ENCODE measurements at places on chromosomes 4 and X.

- DNase-seq, result no peak
Measured at GRCh38 chrX:110055616-110056015, 52.7 kb downstream of the TMEM164 start.

DNA sequence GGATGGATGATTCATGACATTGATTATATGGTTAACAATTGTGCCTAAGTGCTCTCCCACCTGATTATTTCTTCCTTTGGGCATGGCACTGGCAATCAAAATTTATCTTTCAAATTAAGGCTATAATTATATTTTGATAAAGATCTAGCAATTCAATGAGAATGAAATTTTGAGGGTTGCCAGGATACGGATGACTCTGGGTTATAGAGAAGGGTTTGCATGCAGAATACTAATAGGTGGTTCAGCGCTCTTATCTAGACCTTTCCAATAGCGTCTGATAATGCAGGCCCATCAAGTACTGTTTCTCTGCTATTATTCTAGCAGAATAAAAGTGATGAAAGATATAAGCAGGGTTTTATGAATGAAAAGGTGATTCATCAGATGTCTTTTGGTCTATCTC, 74.9 kb upstream of the SCML1 start:
- DNase-seq, result no peak

GRCh38 chr4:87669373-87669772, 19.3 kb downstream of the DMP1 start:
- DNase-seq, result no peak

- no peak for DNase-seq
Measured at GRCh38 chrX:28223991-28224390, 242.7 kb upstream of the DCAF8L1 start.

- no peak for DNase-seq
Measured at GRCh38 chrX:107301253-107301652, 94.8 kb downstream of the DNAAF6 start.

Data from stimulated activated CD4-positive, alpha-beta T cell treated with anti-CD3 and anti-CD28 coated beads, Interleukin-1b, Interleukin-23, amount 100 ng/mL, for 1 hour (primary cell).